ENCODE measurements at places on chromosomes 2 and 18.
A peak's percentile ranks its signal among the peaks of the same experiment; 100 is the strongest.

DNA sequence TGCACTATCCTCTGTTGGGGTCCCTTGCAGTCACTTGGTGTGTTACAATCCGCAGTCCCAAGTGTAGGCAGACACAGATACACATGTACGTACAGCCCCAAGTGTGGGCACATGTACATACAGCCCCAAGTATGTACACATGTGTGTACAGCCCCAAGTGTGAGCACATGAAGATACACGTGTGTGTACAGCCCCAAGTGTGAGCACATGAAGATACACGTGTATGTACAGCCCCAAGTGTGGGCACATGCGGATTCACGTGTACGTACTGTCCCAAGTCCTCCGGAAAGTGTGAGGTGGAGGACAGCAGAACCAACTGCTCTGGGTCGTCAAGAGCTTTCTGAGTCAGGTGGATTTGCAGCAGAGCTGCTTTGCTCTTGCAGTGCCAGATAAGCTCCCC lies 440.0 kb downstream of the ZNF516 start:
- DNase-seq, result no peak

GRCh38 chr2:127581516-127582490 lies 46.3 kb downstream of the MYO7B start:
- DNase-seq, result no peak

- no peak for DNase-seq
These were observed 215.1 kb upstream of the KLHL29 start for GRCh38 chr2:23169896-23170295.

DNA sequence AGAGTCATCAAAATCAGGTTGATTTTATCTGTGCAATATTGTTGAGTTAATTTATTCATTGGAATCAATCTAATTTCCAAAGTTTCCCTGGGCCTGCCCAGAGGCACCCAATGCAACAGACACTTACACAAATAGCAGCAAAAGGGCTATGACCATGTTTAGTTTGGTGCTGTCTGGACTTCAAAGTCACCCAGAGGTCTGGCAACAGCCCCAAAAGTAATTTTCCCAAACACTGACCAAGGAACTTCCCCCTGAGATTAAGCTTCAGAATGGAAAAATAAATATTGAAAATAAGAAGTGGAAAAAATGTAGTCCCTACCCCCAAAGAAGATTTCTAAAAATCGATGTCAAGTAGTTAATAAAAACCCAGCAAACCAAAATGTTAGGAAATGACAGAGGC lies 70.9 kb upstream of the RNF152 start:
- DNase-seq, result no peak

DNA sequence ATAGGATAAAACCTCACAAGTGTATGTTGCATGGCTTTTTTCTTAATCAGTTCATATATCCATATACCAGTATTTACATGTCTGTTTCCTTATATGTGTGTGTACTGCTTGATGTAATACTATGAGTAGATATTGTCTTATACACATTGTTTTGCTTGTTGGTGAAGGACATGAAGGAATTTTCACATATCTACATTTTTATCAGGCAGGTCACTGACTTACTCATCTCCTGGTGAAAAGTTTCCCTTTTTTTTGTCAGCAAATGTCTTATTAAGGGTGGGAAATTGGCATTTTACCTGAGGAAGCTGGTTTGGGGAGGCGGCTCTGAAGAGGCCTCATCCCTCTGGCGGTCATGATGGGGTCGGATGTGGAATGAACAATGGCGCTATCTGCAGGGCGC lies 61.4 kb upstream of the LYPD1 start:
- no peak for DNase-seq

GRCh38 chr2:180664507-180664906 lies 315.9 kb upstream of the UBE2E3 start:
- no peak for DNase-seq

DNA sequence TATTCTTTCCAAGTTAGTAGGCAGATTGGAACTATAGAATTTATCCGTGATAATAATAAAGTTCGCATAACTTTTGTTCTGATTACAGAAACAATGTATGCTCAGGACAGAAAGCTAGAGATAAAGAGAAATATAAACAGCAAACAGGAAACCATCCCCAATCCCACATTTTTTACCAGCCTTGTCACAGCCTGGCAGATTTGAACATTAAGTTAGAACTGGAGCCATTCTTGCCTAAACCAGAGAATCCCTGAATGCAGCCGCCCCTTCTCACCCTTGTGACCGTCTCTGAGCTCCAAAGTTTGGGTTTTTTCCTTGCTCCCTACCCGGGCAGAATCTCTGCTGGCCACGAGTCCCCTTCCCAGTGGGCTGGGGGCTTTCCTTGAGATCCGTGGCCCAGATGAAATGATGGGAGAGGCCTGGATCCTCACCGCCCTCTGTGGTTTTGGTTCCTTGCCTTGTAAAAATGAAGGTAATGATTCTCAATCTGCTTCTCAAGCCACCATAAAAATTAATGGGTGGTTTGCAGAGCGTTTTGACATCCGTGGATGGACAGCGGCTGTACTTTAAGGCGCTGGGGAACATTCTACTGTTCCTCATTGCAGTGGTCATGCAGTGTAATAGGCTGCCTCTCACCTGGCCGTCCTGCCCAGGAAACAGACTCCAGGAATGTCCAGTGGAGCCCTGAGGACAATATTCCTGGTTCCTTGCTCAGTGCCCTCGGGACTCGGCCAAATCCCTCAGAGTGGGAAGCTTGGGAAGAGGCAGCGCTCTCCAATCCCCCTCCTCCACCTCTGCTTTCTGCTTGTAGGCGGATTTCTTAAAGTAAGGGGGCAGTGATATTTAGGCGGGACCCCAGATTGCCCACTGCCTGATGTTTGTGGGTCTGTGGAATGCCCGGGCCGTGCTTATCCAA lies 1.6 kb downstream of the SH3BP4 start:
- DNase-seq, result peak; percentile 42

GRCh38 chr2:15816226-15816625 lies 124.1 kb upstream of the MYCN start:
- no peak for DNase-seq

DNA sequence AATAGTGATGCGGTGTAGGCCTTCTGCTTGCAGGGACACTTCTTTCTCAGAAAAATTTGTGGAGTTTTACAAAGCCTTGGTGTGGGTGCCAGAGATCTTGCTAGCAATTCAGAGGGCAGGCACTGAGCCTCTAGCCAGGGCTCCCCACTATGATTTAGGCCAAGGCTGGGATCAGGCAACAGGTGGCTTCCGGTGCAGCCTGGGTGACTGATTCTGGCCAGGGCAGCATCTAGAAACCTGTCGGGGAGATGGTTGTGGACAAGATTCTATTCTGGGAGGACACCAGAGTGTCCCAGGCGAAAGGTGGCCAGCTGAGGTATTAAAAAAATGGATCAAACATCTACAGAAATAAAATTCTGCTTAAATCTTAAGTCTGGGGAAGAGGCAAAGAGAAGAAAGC lies 21.5 kb upstream of the TNP1 start:
- no peak for DNase-seq

Data from PC-9 (cell line).